ENCODE measurements at places on chromosomes 7 and 10.
A peak's percentile ranks its signal among the peaks of the same experiment; 100 is the strongest.

- no peak for DNase-seq
Observed at GRCh38 chr10:88544140-88544870, 38.8 kb downstream of the RNLS start.

DNA sequence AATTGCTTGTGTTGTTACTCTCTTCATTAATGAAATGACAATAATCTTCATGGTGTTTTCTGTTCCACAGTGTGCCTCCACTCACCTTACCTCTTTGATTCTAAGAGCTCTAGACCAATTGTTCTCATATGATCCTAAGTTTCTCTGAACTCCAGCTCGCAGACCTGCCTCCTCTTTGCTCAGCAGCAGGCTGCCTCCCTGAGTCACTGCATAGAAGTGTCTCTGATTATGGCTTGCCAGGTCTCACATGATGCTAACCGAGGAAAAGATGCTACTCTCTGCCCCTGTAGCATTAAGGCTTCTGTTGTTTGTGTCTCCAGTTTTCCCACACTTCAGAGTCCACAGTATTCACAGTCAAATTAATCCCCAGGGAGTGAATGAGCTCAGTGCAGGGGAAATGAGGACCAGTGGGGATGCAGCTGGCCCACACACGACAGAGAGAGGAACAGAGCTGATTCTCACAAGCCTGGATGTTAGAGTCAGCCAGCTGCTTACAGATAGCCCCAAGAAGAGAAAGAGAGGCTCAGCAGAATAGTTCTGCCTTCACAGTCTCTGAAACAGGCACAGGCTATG, 145.9 kb upstream of the EGR2 start:
- no peak for DNase-seq

GRCh38 chr10:131444286-131444685, 132.8 kb upstream of the TCERG1L start:
- DNase-seq, result no peak

DNA sequence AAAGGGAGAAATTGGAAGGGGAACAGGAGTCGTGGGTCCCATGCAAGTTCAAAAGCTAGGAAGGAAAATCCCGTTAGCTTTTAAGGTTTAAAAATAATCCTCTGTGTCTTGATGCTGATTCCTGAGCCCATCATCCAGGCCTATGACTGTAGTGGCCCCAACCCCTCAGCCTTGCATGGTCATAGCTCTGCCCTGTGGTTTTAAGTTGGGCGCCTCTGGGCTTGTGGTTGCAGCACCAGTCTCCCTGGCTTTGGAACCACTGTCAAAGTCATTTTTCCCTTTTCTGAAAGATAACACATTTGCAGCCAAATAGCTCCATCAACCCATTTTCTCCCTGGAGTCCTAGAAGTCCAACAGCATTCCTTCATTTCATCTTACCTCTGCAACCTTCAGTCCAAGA, 13.6 kb downstream of the TMEM236 start:
- no peak for DNase-seq

GRCh38 chr7:80630608-80631405, 7.6 kb upstream of the CD36 start:
- no peak for DNase-seq

GRCh38 chr10:79022565-79023230, 46.1 kb upstream of the ZMIZ1 start:
- no peak for DNase-seq

DNA sequence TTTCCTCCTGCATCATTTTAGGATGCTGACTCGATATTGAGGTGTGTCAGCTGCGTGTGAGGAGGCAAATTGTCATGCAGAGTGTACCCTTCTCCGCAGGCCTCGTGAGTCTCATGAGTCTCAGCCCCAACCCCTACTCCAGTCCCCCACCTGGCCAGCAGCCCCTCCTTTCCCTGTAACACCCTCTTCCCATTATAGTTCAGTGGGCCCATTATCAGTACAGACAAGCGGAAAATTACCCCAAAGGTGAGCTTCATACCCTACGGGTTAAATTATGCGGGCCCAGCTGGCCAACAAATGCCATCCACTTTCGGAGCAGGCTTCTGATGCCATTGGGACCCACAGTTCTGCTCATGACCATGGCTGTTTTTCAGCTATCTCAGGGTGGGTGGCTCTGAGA, 25.2 kb downstream of the SFTPD start:
- no peak for DNase-seq

DNA sequence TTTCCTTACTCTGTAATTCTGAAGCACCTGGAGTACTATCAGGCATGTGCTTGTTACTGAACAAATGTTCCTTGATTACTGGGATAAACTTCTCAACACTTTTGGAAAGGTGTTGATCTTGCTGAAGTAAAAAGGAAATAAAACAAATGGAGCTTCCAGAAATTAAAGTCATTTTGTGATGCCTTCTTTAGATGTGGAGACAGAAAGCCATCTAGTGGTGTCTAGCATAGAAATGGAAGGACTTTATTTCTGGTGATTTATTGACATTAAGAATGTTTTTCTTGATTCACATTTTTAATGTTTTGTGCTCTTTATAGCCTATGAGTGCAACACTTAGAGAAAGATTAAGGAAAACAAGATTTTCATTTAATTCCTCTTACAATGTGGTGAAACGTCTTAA, 1.4 kb downstream of the SFR1 start:
- DNase-seq, result no peak

DNA sequence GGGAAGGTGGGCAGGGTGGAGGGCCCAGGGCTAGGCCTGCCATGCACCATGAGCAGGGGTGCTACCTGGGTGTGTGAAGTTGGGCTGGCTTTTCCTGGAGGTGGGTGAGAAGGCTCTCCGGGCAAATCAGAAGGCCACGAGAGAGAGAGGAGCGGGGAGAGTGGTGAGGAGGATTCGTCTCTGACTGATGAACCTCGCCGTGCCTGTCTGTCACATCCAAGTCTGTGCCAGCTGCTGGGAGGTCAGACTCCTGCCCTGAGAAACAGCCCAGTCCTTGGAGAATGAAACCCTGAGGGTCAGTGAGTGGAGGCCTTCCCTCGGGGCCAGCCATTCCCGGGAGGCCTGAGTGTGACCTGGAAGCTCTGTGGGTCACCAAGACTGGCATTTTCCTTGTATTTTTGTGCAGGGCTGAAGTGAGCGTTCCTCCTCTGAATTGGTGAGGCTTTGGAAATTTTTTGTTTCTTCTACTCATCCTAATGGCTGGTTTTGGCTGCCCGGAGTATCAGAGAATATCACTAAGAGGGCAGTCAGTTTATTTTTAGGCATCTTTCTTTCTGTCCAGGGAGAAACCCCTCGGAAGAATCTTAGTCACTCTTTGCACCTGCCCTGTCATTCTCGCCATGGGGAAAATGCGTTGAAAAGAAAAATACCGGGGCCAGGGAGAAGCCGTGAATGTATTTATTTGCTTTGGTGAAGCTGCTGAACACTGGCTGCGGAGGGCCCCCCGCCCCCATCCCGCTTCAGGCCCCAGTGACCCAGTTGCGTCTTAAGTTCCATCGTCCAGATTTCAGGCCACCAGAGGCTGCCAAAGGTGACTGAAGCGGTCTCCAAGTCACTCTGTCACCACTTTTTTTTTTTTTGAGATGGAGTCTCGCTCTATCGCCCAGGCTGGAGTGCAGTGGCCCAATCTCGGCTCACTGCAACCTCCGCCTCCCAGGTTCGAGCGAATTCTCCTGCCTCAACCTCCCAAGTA, 6.5 kb upstream of the AP5Z1 start:
- no peak for DNase-seq

DNA sequence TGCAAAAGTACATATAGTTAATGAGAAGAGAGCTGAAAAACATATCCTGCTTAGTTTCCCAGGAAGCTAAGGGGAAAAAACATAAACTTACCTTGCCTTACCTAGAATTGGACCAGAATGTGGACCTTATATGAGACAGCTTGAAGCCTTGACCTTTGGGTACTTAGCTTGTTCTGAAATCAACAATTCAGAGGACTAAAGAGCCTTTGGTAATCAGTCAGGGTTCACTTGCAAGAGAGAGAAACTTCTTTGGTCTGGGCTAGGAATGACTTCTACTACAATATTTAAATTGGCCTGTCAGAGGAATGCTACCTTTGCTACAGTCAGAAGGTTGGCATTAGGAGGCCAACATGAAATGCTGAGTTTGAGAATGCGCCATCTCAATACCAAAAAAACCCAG, 24.9 kb downstream of the SAMD8 start:
- no peak for DNase-seq

DNA sequence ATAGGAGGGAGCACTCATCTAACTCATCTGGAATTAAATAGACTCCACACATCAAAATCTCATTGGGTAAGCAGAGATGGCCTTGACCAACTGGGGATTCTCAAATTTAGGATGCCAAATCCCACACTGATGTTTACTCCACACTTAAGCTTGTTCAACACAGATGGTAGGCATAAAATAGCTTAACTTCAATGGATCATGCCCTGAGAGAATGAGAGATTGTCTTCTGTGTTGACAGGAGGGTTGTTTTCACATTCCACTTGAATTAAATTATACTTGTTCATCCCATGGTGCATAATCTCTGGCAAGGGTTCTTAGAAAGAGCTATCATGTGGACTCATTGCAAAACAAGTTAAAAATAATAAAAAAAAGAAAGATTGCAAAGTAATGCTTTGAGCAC, 391.4 kb downstream of the PLXDC2 start:
- no peak for DNase-seq

DNA sequence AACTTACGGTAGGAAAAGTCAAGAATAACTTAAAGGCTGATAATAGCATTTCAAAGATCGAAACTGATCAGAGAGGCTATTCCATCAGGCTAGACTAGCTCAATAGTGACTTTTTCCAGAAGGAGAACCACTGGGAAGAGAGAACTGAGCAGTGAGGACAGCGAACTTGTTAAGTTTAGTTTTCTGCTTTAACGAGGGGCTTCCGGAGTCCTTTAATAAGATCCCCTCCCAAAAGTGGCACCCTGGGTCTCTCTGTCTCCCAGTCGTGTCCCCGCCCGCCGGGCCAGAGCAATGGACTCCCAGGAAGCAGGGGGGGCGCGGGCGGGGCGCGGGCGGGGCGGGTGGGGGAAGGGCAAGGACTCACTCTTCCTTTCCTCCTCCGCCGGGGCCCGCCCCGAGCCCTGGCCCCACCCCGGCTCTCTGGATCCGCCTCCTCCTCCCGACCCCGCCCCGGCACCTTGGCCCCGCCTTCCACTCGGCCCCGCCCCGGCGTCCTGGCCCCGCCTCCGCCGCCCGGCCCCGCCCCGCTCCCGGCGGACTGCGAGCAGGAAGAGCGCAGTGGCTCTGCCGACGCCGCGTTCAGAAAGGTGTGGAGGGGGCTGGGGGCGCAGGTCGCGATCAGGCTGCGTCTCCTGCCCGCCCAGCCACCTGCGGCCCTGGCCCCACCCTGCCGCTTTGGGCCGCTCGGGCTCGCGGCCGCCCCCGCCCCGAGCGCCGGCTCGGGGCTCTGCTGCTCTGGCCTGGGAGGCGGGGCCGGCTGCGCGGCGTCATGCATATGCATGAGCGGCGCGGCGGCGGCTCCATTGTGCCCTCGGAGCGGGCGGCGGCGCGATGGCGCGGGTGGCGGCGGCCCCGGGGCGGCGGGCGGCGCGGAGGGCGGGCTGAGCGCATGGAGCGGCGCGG, at the start of gene ZMIZ2:
Gene ZMIZ2 (plus strand): TSS at position 803 of the 903 bp plus-strand sequence. CDS start 7,403 bp downstream, outside the sequence.
- peak; percentile 99 for DNase-seq

GRCh38 chr10:74011770-74012169, 13.9 kb downstream of the VCL start:
- no peak for DNase-seq

GRCh38 chr7:76216381-76217082, 14.8 kb downstream of the SRRM3 start:
- DNase-seq, result no peak

DNA sequence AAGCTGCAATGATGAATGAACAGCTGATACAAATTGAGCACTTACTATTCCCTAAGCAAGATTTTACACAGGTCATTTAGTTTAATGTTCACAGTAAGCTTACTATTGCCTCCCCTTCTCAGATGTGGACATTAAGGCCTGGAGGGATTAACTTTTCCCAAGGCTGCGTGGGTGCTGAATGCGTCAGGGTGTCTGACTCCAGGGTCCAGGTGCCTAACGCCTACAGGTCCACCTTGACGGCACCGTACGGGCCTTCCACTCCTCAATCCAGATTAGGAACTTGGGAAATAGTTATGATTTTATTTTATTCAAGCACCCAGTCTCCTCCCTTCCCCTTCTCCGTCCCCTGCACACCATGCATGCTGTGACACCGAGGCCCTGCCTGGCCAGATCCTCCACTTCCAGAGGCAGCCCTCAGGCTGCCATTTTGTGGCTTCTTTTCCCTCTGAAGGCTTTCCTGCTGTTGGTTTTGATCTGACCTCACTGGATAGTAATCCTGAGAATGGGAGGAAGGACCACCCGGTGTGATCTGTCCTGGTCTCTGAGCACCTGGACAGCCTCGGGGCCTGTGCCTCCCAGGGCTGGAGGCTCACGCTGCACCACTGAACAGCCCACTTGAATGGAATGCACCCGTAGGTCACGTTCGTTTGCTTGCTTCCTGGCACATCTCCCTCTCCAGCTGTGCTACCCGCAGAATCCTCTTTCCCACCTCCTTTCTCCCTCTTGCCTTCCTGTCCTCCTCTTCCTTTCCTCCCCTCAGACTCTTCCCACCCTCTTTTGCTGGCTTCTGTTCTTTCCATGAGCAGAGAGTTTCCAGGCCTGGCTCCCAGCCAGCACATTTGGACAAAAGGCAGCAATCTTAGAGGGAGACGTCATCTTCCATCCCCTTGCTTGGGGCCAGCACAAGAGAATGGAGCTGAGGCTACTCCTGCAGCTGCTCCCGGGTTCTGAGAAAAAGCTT, 14.4 kb downstream of the DENND2A start:
- DNase-seq, result no peak

DNA sequence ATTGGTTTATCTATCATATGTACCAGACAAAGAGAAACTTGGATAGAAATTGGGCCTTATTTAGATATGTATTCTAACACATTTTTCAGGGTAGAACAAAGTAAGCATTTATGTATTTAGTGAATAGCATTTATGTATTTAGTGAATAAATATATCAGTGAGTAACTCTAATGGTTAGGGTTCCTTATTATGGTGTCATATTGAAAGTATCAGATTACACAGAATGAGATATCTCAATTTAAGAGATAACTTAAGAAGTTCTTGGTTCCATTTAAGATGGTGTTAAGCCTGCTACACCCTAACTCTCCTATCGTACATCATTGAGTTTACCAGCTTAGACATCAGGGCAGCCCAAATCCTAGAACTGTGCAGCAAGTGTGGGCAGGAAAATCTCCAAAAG, 35.9 kb upstream of the DMTF1 start:
- DNase-seq, result no peak

GRCh38 chr7:41536122-41536872, 166.6 kb downstream of the INHBA start:
- no peak for DNase-seq

DNA sequence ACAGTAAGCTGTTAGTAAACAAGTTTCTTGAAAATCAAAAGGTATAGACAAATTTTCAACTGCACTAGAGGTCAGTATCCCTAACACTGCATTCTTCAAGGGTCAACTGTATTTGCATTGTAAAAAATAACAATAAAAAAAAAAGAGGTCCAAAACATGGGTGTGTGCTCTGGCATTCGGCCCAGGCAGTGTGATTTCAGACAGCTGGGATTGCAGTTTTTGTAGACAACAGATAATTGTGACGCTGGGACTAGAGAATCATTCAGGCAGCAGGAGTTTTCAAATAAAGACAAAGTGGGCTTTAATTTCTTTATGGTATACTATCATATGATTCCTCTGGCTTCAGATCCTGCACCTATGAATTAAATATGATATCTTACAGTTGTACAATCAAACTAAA, 543.2 kb upstream of the SEMA3D start:
- DNase-seq, result no peak

- no peak for DNase-seq
Observed at GRCh38 chr7:10571759-10572158, 401.9 kb upstream of the PHF14 start.

GRCh38 chr7:133775201-133775600, 351.9 kb upstream of the LRGUK start:
- DNase-seq, result no peak
